ENCODE measurements at places on chromosomes 3 and 15.

DNA sequence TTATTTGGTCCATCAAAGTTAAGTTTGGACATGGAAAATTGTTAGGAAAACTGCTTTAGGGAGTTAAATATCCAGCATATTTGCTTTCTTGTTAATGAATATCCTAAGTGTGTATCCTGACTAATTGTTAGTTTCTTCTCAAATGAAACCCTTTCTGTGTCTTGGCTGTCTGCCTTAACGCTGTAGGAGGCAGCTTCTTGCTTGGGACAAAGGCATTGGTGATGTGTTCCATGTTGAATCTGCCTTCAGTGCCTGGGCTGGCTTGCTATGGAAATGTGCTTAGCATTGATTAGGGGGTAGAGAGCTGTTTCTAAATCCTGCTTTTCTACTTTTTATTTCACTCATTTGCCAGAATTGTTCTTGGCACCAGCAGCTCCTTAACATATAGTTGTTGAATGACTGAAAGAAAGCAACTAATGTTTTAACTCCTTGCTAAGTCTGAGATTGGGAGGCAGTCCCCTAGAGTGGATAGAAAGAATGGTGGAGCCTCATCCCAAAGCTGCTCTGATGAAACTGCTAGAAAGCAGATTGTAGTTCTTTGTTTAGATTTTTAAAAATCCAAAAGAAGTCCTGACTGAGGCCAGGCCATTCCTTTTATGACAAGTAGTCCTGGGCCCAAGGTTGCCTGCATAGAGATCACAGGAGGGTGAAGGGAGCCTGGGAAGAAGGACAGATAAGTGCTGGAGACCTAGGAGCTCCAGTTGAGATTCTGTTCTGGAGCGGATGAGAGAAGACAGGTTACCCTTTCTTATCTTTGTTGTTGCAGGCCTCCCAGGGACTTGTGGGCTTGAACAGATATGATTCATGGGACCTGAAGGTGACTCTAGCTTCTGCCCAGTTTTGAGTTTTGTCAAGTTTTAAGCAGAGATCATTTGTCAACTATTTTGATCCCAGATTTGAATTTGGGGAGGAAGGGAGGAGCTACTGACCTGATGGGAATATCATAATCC is 39.3 kb downstream of the OXNAD1 start:
- no peak for DNase-seq

- no peak for DNase-seq
These were observed 993 bp upstream of the SIAH2 start for GRCh38 chr3:150763841-150764483.

- no peak for DNase-seq
These were observed 11.7 kb downstream of the RASGRF1 start for GRCh38 chr15:79078763-79079410.

DNA sequence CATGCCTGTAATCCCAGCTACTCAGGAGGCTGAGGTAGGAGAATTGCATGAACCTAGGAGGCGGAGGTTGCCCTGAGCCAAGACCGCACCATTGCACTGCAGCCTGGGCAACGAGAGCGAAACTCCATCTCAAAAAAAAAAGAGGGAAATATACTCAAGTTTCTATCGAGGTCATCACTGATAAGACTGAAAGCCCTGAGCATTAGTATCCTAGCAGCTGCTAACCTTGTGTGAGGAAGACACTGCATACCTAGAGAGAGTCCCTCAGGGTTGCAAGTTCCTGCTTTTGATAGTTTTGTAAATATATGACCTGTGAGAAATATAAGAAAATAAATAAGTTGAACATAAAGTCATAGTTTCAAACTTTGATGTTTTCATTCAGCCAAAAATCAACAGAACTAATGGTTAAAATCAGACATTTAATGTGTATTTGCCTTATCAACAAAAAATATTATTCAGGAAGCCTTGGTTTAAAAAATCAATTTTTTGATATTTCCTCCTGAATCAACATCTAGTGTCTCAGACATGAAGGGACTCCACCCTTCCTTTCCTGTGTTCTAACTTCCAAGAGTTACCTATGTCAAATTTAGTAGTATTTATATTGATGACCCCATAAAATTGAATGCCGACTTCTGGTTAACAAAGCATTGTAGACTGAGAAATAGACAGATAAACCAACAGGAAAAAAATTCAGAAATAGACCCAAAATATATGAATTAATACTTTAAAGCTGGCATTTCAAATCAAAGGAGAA is 19.8 kb upstream of the USP3 start:
- no peak for DNase-seq

DNA sequence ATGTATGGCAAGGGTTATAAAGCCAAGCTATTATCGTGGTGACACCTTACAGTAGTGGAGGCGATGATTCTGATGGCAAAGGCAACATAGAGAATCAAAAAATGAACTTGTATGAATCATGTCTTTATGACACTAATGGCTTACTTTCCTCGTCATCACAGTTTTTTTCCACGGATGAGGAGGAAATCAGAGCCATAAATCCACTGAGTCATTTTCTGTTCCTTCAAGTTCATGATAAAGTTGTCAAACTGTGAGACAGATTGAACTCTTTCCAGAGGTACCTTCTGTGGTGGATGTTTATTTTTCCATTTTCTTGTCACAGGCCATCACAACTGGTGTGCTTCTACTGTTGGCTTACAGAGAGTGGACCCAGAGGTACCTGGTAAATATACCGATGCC is 8.5 kb downstream of the TMEM212 start:
- no peak for DNase-seq

GRCh38 chr3:66121318-66121717 is 82.6 kb upstream of the MAGI1 start:
- no peak for DNase-seq

- DNase-seq = no peak
These were observed 319.2 kb downstream of the ZNF621 start for GRCh38 chr3:40843851-40844548.

DNA sequence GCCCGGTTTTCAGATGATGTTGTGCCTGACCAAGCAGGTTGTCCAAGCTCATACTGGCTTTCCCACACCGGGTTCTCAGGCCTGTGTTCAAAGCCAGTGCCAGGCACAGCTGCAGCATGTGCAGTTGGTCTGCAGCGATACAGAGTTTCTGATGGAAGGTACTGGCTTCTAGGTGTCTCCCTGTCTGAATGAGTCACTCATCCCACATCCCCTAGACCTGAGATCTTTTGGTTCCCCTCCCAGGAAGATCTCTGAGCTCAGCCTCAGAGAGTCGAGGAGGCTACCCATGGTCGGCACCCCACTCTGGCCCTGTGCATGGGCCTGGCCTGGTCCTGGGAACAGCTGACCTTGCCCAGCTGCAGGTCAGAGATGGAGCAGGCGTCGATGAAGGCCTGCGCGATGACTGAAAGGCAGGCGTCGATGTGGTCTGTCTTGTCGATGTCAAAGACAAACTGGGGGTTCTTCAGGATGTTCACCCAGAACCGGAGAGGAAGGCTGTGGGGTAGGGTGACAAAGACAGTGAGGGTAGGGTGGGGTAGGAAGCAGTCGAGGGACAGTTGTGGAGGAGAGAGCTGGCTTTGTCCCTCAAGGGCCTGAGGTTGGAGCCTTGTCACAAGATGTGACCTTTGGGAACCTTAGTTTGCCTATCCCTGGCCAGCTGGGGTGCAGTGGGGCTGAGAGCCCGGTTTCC is 15.3 kb downstream of the H1-8 start:
- no peak for DNase-seq

DNA sequence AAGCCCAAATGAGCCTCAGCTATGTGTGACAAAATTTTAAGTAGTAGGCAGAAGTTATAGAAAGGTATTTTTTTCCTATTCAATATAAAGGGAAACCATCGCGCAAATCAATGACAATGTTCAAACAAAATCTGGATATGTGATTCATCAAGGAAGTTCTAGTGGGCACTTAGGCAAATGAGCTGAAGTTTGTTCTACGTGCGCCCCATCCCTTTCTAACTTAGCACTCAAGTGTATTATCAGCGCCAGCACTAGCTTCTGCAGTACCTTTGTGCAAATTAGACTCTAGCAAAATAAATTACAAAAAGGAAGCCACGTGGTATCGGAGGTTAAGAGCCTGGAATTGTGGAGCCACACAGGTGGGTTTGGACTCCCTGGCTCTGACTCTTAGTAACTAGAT is 91.1 kb downstream of the TBL1XR1 start:
- no peak for DNase-seq

GRCh38 chr3:64382153-64382552 is 156.9 kb upstream of the PRICKLE2 start:
- no peak for DNase-seq

DNA sequence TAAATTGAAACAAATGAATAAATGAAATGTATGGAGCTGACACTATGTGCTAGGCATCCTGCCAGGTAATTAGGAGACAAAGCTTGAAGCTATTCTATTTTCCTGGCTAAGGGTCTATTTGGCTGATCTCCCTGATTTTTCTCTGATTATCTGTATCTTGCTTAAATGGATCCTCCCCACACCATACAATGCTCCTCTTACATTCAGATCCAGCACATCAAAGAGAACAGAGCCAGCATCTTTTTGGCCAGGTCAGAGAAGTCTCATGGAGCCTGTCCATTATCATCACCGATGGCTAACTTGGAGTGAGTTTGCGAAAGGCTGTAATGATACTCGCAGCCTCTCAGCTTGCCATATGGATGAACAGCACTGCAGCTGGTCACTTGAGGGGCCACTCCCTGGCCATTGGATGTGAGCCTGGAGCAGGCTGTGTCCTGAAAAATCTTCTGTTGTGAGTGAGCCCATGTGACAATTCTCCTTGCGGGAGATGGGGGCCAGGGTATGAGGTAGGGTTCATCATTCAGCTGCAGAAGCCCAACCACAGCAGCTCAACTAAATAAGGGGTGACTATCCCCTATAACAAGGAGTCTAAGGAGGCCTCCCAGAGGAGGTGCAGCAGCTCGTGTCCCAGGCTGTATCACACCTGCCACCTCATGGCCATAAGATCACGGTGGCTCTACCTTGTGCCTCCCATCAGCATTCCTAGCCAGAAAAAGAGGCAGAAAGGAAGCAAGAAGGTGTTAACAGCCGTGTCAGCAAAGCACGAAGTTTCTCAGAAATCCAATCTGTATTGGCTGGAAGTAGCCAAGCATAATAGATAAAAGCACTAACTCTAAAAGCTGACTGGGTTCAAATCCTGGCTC is 69.3 kb upstream of the ST8SIA2 start:
- DNase-seq = no peak

DNA sequence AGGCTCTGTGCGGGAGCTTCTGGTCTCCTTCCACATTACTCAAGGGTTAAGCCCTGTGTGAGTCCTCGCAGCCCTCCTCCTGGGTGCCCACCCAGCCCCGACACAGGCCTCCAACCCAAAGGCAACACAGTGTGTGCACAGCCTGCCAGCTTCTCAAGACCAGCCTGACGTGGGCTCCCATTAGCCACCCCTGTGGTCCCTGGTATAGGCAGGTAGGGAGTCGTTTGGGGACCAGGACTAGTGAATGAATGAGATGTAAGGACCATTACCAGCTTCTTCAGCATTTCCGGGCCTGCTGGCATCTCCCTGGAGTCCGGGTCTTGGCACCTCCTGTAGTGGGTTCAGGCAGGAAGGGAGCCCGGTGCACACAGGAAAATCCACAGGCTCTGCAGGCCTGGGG is 20.2 kb upstream of the PLXNA1 start:
- DNase-seq = no peak

DNA sequence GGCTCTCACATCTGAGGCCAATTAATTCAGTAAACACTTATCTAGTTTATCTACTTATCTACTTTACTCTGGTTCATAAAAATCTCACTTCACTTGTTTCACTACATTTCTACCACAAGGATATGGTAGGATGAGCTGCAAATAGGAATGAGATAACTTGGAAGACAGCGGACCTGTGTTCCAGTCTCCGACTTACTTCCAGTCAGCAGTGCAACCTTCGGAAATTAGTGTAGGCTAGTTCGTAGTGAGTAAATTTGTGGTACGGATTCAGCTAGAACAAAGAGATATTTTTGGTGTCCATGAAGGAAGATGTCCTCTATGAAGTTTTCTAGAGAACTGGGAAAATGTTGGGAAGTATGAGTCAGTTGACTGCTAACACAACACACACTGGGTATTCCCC is 66.3 kb downstream of the TPRG1 start:
- no peak for DNase-seq

GRCh38 chr3:49161808-49162530 is 4.2 kb downstream of the CCDC71 start:
- DNase-seq = no peak

- DNase-seq = no peak
These were observed 97.1 kb downstream of the MINAR1 start for GRCh38 chr15:79529157-79529785.

GRCh38 chr3:155744626-155745324 is at the start of gene PLCH1:
Gene PLCH1, minus strand, starts transcription at chr3:155745071. Its CDS starts 40,847 bp downstream, at chr3:155704224.
- peak; percentile 70 for DNase-seq

DNA sequence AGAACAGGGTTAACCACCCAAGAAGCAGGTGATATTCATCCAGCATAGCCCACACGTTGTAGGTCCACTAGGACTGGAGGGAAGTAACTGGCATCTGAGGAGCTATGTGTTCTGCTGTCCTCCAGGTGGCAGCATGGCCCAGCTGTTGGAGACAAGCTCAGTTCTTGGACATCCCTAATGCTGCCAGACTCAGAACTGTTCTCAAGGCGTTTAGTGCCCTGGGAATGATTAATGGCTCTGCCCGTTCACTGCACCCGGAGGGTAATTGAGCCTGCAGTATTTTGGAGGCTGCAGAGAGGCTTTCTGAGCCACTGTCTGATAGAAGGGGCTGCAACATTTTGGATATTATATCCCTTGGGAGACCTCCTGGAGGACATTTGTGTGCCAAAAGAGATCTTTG is 521.3 kb upstream of the SEMA6D start:
- DNase-seq = peak; percentile 60

- DNase-seq = no peak
These were observed 128.0 kb upstream of the ADAMTS9 start for GRCh38 chr3:64815789-64816188.

GRCh38 chr3:192514081-192514753 is 213.1 kb downstream of the FGF12 start:
- no peak for DNase-seq

DNA sequence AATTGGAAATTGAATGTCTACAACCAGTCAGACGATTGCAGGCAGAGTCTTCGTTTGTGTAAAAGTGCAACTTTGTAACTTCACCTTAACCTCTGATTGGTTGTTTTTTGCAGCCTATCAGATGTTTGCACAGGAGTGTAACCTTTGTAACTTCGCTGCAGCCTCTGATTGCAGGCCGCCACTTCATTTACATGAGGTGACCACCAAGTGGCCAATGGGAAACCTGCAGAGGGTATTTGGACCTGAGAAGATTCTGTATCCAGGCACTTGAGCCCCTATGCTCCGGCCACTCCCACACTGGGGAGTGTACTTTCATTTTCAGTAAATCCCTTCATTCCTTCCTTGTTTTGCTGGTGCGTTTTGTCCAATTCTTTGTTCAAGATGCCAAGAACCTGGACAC is 68.1 kb upstream of the PFN2 start:
- DNase-seq = no peak

DNA sequence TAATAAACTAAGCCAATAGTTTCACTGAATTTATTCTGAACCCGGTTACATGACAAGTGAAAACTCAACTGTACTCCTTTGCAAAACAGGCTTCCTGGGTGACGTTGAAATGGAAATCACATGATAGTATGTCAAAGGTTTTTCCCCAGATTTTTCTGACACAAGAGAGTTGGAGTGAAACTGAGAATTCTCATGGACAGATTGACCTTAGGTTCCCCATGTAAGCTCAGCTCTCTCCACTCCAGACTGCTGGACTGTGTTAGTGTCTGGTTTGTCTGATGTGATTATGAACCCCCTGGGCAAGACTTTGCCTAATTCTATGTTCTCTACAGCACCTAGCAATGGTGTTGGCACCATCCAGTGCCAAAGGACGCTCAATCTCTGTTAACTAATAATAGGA is 219.7 kb upstream of the COL8A1 start:
- DNase-seq = no peak

GRCh38 chr3:30986551-30986950 is 92.1 kb upstream of the GADL1 start:
- DNase-seq = no peak

- no peak for DNase-seq
These were observed 1312.2 kb downstream of the SI start for GRCh38 chr3:163766112-163766511.

Data from activated CD8-positive, alpha-beta memory T cell treated with anti-CD3 and anti-CD28 coated beads for 24 hours (primary cell).